ENCODE measurements at places on chromosomes 7 and 10. TPM values are rescaled to one million over a fixed set of nuclear protein-coding genes. Genes with fewer than 3 reads are reported as not detected.
A peak's percentile ranks its signal among the peaks of the same experiment; 100 is the strongest.

DNA sequence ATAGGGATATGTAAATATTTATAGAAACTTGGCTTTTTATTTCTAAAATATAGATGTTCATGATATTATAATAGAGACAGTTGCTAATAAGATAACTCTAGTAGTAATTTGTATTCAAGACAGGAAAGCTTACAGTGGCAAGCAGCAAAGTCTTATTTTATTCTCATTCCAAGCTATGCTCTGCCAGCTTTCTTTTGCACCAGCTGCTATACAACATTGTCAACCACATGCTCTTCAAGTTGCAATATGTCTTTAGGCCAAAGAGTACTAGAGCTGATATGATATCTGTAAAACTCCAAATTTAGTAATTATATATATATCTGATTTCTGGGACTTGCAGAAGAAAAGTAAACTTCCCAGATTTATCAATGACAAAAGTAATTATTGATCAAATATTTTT is 350.1 kb downstream of the HGF start:
- DNase-seq = no peak

- no peak for DNase-seq
Observed at GRCh38 chr7:116588225-116588624, 63.4 kb downstream of the CAV1 start.

DNA sequence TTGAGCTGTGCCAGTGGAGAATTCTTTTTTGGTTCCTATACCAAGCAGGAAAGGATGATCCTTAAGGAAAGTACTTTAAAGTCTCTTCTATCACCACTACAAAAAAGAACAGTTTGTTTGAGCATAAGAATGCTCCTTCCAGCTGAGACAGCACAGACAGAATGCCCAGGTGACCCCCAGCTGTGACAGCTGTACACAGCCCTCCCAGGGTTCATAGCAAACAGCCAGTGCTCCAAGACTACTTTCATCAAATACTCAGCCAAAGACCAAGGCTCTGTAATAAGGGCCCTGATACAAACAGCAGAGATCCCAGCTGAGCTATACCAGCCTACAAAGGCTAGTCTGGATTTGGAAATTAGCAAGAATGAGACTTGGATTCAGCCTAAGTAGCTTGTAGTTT is 65.7 kb downstream of the NXPH1 start:
- no peak for DNase-seq

DNA sequence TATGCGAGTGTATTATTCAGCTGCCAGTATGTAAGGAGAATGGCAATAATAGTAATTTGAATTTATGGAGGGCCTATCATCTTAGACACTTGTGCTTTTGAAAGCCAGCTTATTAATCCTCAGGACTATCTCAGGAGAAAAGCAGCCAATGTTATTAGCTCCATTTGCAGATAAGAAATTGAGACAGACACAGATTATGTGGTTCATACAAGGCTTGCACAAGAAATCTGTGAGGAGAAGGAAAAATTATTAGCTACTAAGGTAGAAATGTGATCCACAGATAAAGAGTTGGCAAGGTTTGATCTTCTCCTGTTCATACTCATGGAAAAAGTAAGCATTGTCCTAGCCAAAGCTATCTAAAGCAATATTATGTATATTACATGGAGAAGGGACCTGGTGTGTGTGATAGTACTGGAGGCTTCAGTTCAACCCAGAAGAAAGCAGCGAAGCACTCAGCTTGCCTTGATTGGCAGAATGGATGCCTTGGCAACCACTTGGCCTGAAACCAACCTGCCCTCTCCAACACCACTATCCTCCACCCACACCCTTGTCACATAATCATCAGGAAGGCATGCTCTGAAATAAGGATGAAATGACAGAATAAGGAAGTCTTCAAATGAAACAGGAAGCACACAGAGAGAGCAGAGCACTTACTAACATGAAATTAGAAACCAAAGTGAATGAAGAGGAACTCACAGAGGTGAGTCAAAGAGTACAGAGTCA is 18.0 kb downstream of the MACC1 start:
- DNase-seq = peak; percentile 72

DNA sequence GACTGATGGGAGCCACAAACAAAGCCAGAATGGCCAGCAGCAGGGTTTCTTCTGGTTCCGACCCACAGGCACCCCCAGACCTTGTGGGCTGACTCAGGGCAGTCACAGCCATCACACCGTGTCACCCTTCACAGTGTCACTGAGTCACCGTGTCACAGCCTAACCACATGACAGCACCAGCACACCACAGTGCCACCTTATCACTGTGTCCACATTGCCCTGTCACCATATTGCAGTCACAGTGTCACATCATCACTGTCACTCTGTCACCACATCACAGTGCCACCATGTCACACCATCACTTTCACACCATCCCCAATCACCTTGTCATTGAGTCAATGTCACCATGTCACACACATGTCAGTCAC is 77.0 kb downstream of the OAT start:
- DNase-seq = no peak

DNA sequence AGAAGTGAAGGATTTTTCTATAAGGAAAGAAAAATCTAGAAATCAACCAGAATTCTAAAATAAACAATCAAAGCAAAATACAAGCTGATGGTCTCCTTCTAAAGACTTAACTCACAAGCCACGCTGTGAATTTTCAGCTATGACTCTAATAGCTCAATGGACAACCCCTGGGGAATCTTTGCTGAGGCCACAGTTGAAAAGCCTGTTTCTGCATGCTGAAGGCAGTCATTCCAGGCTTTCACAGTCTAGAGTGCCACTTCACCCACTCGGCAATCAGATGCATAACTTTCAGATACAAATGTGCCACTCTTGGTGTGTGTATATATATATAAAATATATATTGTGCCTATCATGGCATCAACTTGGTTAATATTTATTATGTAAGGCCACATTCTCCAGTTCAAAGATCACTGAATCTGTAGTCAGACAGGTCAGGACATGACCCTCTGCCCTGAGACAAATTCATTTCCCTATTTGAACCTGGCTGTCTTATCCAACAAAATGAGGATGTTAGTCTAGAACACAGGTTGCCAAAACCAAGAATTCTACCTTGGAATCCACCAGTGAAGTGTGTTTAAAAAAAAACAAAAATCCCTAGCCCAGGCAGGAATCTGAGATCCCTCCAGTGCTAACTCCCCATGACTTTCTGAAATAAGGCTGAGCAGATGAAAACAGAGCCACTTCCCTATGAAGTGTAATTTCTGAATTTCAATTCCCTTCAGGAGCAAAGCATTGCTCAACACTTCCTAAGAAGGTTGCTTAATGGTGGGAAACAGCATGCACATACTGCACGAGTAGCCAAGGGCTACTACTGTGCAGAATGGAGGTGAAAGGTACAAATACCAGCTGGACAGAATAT is 9.9 kb downstream of the LIPA start:
- DNase-seq = no peak

GRCh38 chr7:77497079-77497478 is 40.0 kb upstream of the PTPN12 start:
- DNase-seq = no peak

DNA sequence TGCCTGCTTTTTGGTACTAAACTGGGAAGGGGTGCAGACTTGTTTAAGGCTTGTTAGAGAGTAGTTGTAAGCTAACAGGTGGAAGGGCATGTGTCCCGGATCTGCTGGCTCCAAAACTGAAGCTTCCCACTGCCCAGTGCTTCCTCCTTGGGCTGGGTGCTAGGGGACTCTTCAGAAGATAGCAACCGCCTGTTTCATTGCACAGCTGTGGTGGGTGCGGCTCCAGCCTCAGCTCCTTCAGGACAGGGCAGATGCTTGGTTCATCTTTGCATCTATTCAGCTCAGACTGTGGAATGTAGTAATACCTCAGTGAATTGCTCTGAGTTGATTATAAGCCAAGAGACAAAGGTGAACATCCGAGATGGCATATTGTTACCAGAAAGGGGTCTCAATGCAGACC is 527.1 kb downstream of the TYW1 start:
- DNase-seq = no peak

GRCh38 chr10:117757086-117757720 is 214.7 kb downstream of the EMX2 start:
- DNase-seq = no peak

DNA sequence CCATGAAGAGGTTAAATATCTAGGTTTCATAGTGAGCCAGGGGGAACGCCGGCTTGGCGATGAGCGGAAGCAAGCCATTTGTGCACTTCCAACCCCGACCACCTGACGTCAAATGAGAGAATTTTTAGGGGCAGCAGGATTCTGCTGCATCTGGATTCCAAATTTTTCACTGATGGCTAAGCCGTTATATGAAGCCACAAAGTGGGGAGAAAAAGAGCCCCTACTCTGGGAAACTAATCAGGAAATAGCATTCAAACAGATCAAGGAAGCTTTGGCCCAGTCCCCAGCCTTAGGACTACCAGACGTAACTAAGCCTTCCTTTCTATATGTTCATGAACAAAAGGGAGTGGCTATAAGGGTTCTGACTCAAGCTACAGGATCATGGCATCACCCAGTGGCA is 12.9 kb upstream of the ADCK2 start:
- no peak for DNase-seq

- peak; percentile 77 for DNase-seq
Observed at GRCh38 chr10:51162002-51162401, 87.7 kb downstream of the PRKG1 start.

DNA sequence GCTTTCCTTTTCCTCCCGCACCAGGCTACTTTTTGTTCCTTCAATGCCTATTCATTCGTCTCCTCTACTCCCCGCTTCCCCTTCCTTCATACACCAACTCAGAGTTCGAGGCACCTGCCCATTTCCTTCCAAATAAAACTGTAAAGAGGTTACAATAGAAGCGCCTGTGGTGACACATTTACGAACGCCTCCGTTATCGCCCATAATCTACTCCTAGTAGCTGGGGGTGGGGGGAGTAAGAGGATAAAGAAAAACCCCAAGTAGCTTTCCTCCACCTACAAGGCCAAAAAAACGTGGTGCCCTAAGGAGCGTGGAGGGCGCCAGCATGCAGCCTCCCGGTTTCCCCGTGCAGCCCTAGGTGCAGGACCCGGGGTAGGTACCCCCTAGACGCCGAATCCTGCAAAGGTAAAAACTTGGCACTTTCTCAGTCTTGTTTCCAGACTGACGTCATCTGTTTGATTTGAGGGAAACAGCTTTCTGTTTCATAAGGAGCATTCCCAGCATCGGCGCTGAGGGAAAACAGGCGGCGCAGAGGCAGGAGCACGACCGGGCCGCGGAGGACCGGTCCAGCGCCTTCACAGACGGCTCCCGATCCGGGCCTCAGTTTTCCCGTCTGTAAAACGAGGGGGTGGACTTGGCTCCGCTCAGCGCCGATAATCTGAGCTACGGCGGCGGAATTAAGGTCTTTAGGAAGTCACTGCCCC is 922 bp downstream of the PPA1 start:
- DNase-seq = peak; percentile 64

DNA sequence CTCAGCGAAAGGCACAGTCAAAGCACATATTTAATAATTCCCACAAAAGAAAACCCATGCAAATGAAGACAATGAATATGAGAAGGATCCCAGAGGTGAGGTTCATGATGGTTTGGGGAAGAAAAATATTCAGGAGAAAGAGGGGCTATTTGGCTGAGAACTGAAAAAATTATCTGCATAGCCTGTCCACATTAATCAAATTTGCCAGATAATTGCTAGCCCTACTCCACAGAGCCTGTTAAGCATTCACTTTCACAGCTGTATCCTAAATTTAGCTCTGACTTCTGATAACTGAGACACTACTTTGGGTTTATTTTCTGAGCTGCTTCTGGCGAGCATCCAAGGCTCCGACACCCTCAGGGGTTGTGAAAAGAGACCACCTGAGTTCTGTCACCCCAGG is 176.2 kb downstream of the HERPUD2 start:
- DNase-seq = no peak

GRCh38 chr10:106740-107139 is 28.5 kb upstream of the ZMYND11 start:
- no peak for DNase-seq

DNA sequence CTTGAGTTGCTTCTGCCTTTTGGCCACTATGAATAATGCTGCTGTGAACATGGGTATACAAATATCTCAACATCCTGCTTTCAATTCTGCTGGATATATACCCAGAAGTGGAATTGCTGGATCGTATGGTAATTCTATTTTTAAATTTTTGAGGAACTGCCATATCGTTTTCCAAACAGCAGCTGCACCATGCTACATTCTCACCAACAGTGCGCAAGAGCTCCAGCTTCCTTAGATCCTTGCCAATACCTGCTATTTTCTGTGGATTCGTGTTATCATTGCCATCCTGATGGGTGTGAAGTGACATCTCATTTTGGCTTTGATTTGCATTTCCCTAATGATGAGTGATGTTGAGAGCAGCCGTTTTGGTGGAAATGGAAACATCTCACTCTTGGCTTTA is 26.7 kb downstream of the FRMD4A start:
- no peak for DNase-seq

DNA sequence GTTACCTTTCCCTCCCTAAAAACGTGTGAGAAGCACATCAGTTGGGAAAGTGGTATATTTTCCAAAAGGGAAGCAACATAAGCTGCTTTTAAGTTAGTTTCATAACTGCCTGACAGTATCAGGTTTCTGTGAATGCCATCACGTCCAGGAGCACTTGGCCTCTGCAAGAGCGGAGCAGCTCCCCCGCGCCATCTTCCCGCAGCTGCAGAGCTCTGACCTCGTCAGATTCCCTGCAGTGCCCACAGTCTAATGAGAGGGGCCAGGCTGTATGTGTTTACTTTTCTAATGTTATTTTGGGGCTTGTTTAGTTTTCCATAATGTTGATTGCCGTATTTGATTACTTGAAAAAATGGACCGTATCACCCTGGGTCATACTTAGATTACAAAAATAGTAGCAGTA is 74.2 kb downstream of the MGMT start:
- DNase-seq = peak; percentile 46

DNA sequence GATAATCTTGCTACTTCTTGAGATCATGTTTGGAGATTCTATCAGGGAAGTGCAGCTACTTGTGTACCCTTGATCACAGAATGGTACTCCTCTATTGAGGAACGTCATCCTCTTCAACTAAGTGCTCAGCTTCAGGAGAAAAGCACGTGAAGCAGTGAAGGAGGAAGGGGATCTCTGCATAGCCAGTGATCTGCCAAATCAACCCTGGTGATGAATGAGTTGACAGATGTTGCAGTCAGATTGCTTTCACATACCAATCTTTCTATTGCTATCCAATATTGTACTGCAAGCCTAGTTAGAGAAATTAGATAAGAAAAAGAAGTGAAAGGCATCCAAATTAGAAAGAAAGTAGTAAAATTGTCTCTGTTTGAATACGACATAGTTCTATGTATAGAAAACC is 309.4 kb downstream of the TWIST1 start:
- DNase-seq = no peak

DNA sequence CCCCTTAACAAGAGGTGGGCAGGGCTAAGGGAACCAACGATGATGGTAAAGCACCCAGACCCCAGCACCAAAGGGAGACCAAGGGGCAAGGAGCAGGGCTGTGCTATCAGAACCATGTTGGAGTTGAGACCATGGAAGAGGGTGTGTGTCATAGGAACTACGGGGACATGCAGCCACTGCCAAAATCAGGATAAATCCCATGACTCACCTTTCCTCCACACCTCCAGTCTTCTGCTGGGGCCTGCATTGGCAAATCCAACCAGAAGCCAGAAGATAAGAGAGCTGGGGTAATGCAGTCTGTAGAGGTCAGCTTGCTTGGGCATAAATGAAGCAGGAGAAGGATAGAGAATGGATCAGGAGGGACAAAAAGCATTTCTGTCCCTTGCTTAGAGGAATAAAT is 42.7 kb upstream of the SMARCD3 start:
- no peak for DNase-seq

The CYP3A4 gene
- polyA plus RNA-seq = 0.16 TPM

The FEZF1 gene
- not detected for polyA plus RNA-seq

The PNLIPRP3 gene
- not detected for polyA plus RNA-seq

The ARHGEF35 gene
- polyA plus RNA-seq = 2.9 TPM

The MNX1 gene
- not detected for polyA plus RNA-seq

The STAMBPL1 gene
- polyA plus RNA-seq = 4.4 TPM

The COX19 gene
- polyA plus RNA-seq = 5.8 TPM

The PLEKHA1 gene
- 15.7 TPM for polyA plus RNA-seq

All from right cardiac atrium (tissue), 5 donors.